ENCODE measurements at places on chromosomes 7 and 10. TPM values are rescaled to one million over a fixed set of nuclear protein-coding genes. Genes with fewer than 3 reads are reported as not detected.
A peak's percentile ranks its signal among the peaks of the same experiment; 100 is the strongest.

GRCh38 chr7:120864141-120864900 lies 6.4 kb upstream of the TSPAN12 start:
- no peak for DNase-seq

DNA sequence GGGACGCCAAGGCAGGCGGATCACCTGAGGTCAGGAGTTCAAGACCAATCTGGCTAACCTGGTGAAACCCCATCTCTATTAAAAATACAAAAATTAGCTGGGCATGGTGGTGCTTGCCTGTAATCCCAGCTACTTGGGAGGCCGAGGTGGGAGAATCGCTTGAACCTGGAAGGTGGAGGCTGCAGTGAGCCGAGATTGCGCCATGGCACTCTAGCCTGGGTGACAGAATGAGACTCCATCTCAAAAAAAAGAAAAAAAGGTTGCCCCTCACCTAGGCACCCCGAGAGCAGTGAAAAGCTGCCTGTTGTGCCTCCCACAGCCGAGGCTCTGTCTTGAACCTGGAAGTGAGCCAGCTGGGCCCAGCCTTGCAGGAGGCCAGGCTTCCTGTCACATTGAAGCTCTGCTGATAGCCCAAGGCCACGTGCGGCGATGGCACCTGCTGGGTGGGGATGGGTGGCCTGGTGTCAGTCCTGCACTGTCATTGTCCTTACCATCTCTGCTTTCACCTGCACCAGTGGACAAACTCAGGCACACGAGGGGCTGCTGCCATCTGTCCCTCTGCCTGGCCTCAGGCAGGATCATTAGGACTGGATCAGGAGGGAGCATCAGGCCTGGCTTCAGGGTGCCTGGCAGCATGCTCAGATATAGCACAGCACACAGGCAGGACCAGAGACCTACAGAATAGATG lies 37.8 kb downstream of the DNAJB12 start:
- DNase-seq, result no peak

C10orf143 gene
- total RNA-seq, result 0.96 TPM

- DNase-seq, result no peak
Measured at GRCh38 chr10:22029445-22030236, 26.1 kb upstream of the DNAJC1 start.

DNA sequence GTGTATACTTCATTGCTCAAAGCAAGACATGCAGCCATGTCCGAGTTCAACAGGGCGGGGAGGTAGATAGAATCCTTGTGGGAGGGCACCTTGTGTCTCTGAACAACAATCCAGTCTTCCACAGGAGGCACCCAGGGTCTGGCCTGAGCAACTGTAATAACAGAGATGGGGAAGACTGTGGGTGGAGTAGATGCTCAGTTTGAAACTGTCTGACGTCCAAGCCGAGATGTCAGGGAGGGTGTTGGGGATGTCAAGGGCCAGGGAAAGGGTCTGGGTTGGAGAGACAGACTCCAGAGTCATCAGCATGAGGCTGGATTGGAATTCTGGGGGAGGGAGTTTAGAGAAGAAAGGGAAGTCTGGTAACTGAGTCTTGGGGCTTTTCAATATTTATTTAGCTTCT lies 88.0 kb downstream of the FANK1 start:
- peak; percentile 16 for DNase-seq

GRCh38 chr7:131688738-131689661 lies 132.6 kb upstream of the PODXL start:
- DNase-seq, result peak; percentile 82

DNA sequence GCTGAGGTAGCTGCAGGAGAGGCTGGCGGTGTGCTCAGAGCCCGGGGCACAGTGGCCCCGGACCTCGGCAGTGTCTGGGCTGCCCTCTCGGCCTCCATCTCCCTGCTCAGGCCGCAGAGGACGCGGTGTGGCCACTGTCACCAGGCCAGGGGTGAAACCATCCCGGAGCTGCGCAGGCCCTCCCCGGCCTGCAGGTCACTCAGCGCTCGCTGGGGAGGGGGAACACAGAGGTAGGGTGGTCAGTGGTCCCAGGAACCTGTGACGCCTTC lies 49.8 kb upstream of the DAGLB start:
- DNase-seq, result no peak

- DNase-seq, result peak; percentile 52
Measured at GRCh38 chr7:148624735-148625134, 34.2 kb downstream of the C7orf33 start.

DNA sequence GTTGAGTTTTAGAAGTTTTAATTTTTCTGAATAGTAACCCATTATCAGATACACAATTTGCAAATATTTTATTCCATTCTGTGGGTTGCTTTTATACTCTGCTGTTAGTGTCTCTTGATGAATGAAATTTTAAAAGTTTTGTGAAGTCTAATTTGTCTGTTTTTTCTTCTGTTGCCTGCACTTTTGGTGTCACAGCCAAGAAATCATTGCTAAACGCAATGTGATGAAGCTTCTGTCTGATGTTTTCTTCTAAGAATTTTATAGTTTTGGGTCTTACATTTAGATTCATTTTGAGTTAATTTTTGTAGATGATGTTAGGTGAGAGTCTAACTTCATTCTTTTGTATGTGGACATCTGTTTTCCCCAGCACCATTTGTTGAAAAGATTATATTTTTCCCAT lies 330.0 kb upstream of the FOXK1 start:
- no peak for DNase-seq

CCDC172 gene
- not detected for total RNA-seq

GIMAP1 gene
- not detected for total RNA-seq

DNA sequence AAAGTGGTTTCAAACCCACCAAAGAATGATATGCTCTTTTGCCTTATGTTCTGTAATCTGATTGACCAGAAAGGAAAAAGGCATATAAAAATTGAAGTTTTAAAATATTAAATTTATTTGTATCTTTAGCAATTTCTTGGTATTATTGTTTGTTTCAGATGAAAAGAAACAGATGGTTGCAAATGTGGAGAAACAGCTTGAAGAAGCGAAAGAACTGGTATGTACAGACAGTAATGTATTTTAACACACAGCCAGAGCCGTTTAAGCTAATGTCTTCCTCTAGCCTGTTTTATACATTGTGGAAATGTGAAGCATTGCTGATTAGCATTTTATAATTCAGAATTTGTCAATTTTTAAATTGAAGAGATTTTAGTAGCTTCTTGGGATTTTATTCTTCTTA lies 13.4 kb downstream of the VTI1A start:
- no peak for DNase-seq

ABHD11 gene
- 16.4 TPM for total RNA-seq

GRCh38 chr7:641269-641671 lies 85.2 kb upstream of the DNAAF5 start:
- peak; percentile 64 for DNase-seq

DNA sequence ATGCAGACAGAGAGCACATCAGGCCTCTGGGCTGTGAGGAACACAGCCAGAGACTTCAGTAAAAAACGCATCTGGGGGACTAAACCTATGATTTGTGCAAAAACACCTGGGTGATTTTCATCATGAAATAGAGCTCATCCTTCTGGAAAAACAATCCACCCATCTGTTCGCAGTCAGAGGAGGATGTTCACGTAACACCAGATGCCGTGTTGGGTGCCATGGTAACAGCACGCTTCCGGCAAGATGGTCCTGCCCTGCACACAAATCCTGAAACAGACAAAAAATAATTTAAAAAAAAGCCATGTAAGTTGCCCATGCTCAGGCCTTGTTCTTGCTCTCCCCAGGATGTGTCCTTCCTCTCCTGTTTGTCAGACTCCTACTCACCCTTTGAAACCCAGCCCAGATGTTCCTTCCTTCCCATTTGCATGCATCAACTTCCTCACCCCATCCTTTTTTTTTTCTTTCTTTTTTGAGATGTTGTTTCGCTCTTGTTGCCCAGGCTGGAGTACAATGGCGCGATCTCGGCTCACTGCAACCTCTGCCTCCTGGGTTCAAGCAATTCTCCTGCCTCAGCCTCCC lies 28.3 kb upstream of the GNA12 start:
- no peak for DNase-seq

DNA sequence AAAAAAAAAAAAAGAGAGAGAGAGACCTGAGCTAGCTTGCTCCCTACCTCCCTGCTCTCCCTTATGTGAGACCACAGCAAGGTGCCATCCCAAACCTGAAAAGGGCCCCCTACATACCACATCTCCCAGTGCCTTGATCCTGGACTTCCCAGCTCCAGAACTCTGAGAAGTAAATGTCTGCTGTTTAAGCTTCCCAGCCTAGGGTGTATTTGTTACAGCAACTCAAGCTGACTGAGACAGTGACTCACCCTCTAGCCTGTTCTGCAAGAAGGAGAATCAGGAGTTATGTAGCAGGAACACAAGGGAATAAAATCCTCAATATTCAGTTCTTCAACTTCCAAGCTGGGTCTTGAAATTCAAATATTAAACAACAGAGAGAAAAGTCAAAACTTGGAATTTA lies 52.1 kb upstream of the TMEM72 start:
- no peak for DNase-seq

DNA sequence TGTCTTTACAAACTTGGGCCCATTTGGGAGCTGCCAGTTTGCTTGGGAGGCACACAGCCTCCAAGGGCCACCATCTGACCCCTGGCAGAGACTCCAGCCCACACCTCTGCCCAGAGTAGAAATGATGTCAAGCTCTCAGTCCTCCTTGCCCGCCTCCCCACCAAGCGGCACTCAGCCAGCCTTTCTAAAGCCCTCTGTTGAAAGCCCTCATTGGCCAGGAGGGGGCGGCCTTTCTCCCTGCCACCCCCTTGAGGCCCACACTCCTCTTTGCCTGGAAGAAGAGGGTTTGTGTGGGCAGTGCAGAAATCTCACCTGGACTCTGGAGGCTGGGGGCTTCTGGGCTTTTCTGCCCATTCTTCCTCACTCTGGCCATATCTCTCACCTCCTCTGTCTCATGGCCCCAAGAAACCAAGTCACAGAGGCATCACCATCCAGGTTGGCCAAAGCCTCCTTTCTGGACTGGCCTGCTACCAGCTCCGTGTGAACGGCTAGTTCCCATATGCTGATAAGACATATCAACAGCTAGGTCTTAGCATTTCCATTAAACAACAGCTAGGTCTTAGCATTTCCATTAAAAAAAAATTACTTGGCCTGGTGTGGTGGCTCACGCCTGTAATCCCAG lies 36.1 kb downstream of the UBTD1 start:
- DNase-seq, result no peak

- DNase-seq, result peak; percentile 80
Measured at GRCh38 chr7:155222061-155222460, 75.6 kb upstream of the INSIG1 start.

- no peak for DNase-seq
Measured at GRCh38 chr7:57343901-57344622, 105.9 kb upstream of the ZNF716 start.

GRCh38 chr10:29355411-29355991 lies 66.6 kb downstream of the LYZL1 start:
- DNase-seq, result no peak

- no peak for DNase-seq
Measured at GRCh38 chr10:45256246-45256645, 59.2 kb downstream of the OR13A1 start.

GRCh38 chr10:90712529-90712928 lies 145.3 kb downstream of the HTR7 start:
- DNase-seq, result no peak

GRCh38 chr7:36400606-36401005 lies 10.9 kb downstream of the ANLN start:
- DNase-seq, result no peak
